Epithelial cell of esophagus (primary cell): ENCODE measurements at places on chromosomes 3 and 15.

- DNase-seq, result no peak
Measured at GRCh38 chr15:34729056-34729455, 25.7 kb downstream of the GJD2 start.

GRCh38 chr3:150746791-150747590 is 16.0 kb downstream of the SIAH2 start:
- DNase-seq, result no peak

DNA sequence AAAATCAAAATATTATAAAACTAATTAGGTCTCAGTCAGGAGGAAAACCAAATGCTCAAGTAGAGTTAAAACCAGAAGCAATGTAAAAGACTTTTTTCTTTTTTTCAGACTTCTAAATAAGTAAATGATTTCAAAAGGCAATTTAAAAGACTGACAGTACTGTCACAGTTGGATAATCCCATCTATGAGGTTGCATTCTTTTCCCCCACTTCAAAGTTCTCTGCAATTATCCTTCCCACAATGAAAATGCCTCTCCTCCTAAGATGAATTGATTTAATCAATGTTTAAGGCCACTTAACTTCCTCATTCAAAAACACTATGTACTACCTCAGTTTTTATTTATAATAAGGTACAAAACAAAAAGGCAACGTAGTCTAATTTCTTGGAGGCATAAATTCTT is 8.1 kb downstream of the MRPL3 start:
- DNase-seq, result no peak

GRCh38 chr3:38129058-38129457 is 7.9 kb downstream of the ACAA1 start:
- no peak for DNase-seq

DNA sequence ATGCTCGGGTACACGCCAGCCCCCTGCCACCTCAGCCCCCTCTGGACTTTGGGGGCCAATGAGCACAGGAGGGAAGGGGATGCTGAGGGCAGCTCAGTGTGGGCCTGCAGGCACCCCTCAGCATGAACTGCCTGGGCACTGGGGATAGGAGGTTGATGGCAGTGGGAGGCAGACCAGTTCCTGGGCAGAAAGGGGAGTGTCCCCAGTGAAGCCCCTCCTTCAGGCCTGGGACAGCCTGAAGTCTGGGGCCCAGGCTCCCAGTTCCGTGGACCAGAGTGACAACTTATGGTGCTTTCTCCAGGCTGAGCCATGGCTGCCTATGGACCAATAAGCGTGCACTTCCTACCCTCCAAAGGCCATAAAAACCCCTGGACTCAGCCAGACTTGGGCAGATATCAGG is 63.3 kb upstream of the IMPG2 start:
- DNase-seq, result no peak

- DNase-seq, result no peak
Measured at GRCh38 chr3:184377374-184377773, 633 bp downstream of the THPO start.

DNA sequence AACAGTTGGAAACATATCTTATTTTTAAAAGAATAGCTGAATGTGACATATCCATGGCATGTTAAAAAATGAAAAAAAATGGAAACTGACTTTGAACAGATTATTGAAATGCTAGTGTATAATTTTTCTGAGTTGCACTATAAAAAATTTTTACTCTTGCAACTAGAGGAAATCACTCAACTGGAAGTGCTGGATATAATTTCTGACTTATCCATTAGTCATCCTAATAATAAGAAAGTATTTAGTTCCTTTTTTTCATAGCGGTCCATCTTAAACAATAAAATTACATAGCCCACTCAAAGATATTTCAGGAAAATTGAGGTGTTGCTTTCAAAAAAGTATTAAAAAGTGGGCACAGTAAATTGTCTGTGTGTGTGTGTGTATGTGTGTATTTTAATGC is 80.7 kb downstream of the MBNL1 start:
- DNase-seq, result peak; percentile 38
